ENCODE measurements at places on chromosomes 3 and 15.

DNA sequence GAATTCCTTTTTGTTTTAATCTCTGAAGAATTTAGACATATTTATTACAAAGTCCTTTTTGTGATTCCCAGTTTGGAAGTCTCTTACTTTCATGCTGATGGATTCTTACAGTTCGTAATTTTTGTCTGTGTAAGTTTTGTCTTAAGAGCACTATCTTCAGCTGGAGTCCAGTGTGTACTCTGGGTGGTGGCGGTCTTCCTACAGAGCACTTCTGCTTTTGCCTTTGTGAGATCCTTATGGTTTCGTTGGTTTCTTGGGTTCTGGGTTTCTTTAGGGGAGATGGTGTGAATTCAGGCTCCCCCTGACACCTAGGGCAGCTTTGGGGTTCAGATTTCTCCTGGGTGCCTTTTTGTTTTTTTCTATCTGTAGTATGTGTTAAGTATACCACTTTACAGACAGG, 45.3 kb downstream of the PLS1 start:
- DNase-seq, result no peak

GRCh38 chr3:100277255-100277800, 16.5 kb downstream of the TBC1D23 start:
- DNase-seq, result peak; percentile 48

DNA sequence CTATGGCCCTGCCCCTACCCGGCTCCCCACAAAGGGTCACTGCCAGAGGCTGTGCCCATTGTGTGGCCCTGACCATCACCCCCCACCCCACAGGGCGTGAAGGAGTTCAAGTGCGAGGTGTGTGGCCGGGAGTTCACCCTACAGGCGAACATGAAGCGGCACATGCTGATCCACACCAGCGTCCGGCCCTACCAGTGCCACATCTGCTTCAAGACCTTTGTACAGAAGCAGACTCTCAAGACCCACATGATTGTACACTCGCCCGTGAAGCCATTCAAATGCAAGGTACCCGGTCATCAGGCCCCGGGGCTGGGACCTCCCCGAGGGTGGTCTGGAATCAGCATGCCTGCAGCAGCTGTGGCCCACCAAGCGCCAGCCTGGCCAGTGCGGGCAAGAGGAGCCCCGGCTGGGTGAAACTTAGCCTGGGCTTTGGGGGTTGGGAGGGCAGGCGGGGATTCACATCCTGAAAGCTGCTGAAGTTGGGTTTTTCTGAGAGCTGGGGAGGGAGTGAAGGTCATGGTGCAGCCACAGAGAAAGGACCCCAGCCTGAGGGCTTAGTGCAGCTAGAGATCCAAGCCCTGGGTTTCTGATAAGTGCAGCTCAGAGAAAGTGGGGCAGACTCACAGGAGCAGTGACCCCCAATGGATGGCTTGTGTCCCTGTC, 29.2 kb downstream of the IDH2 start:
- no peak for DNase-seq

DNA sequence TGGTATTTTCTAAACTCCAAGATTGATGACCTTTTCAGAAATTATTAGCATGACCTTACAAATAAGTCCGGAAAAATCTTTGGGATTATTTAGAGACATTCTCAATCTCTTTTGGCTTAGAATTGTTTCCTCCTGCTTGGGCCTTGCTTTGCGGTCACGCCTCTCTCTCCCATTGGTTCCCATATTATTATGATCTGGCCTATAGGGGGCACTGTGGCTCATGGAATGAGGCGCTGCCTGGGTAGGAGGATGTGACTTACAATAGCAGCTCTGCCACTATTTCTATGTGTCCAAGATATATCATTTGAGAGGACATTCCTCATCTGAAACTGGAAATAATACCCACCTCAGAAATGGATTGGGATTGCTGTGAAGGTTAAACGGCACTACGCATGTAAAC, 464.9 kb downstream of the MFSD1 start:
- peak; percentile 45 for DNase-seq

DNA sequence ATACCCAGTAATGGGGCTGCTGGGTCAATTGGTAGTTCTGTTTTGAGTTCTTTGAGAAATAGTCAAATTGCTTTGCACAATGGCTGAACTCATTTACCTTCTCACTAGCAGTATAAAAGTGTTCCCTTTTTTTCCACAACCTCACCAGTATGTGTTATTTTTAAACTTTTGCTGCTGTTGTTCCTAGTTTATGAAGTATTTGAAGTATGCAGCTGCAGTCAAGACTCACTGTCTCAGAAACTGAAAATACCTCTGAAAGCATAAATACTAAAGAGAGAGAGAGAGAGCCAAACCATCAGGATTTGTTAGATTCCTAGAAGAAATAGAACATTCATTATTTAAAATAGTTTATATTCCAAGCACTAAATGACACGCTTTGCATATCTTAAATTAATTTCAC, 764.2 kb downstream of the NTRK3 start:
- no peak for DNase-seq

DNA sequence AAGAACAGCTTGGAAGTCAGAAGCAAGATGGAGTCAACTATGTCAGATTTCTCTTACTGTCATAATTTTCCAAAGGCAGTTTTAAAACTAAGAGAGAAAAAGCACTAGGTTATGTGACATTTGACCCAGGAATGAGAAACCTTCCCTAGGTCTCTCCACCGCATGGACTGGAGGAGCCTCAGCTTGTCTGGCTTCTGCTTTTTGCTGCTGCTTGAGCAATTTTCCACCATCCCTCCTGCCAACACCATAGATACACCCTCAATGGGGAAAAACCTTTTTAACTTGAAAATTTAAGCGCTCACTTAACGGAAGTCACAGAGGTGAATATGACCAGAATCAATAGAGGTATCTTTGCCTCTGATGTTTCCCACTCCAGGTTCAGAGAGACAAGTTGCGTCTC, 17.8 kb upstream of the IREB2 start:
- DNase-seq, result no peak

- DNase-seq, result no peak
Measured at GRCh38 chr3:126655887-126656286, 963 bp upstream of the TXNRD3 start.

- DNase-seq, result no peak
Measured at GRCh38 chr15:88388686-88389085, 78.5 kb downstream of the MRPL46 start.

All from SHP77 (cell line).